Caki2 (cell line): ENCODE measurements at places on chromosomes 1 and 21. TPM values are rescaled to one million over a fixed set of nuclear protein-coding genes. Genes with fewer than 3 reads are reported as not detected.
A peak's percentile ranks its signal among the peaks of the same experiment; 100 is the strongest.

DNA sequence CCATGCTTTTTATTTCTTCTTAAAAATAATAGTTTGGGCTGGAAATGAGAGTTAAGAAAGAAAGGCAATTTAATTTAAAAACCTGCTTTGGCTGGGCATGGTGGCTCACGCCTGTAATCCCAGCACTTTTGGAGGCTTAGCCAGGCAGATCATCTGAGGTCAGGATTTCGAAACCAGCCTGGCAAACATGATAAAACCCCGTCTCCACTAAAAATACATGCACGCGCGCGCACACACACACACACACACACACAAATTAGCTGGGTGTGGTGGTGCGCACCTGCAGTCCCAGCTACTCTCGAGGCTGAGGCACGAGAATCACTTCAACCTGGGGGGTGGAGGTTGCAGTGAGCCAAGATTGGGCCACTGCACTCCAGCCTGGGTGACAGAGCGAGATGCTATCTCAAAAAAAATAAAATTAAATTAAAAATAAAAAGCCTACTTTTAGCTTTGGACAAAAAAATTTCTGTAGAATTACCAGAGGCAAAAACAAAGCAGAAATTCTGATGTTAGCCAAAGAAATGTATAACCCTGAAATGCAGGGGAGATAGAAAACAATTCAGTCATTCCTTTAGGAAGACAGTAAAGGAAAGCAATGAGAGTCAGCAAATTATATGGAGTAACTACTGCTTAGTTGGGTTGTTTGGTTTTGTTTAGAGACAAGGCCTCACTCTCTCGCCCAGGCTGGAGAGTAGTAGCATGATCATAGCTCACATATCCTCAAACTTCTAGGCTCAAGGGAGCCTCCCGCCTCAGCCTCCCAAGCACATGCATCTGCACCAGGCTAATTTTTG lies 15.7 kb upstream of the IPP start:
- no peak for DNase-seq

DNA sequence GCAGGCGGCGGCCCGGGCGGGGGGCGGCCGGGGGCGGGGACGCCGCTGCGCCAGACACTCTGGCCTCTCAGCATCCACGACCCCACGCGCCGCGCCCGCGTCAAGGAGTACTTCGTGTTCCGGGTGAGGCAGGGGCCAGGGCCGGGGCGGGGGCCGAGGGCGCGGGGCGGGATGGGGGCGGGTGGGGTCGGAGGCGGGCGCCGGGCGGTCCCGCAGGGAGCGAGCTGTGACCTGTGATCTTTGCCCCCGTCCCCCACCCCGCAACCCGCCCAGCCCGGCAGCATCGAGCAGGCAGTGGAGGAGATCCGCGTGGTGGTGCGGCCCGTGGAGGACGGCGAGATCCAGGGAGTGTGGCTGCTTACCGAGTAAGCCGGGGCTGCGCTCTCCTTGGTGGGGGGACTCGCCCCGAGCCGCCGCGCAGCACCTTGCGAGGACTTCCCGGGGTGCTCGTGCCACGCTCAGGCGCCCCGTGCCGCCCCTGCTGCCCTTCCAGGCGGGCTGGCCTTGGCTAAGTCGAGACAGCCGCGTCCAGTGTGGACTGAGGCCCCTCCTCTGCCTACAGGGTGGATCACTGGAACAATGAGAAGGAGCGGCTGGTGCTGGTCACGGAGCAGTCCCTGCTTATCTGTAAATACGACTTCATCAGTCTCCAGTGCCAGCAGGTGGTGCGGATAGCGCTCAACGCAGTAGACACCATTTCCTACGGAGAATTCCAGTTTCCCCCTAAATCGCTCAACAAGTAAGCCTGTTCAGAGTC lies 514 bp downstream of the TPRG1L start:
- peak; percentile 49 for DNase-seq

- DNase-seq, result no peak
Measured at GRCh38 chr1:46757247-46757955, 38.5 kb upstream of the EFCAB14 start.

GRCh38 chr1:40856656-40857302 lies 5.4 kb downstream of the CITED4 start:
- DNase-seq, result no peak

DNA sequence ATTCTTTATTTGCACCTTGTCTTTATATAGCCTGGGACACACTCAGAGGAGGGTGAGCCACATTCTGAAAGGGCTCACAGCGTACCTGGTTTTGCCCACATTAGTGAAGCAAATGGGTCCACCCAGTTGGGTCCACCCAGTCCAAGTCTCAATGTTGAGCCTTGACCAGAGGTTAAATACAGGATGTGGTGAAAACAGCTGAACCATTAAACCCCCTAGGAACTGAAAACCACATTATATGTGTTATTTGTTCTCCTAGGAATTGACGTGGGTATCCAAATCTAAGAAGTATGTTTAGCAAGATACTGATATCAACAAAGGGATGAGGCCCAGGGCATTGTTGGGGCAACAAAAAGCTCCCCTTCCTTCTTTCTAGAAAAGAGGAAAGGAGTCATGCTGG lies 83.8 kb downstream of the SETD4 start:
- DNase-seq, result no peak

- no peak for DNase-seq
Measured at GRCh38 chr1:23836037-23836436, 10.8 kb upstream of the HMGCL start.

DNA sequence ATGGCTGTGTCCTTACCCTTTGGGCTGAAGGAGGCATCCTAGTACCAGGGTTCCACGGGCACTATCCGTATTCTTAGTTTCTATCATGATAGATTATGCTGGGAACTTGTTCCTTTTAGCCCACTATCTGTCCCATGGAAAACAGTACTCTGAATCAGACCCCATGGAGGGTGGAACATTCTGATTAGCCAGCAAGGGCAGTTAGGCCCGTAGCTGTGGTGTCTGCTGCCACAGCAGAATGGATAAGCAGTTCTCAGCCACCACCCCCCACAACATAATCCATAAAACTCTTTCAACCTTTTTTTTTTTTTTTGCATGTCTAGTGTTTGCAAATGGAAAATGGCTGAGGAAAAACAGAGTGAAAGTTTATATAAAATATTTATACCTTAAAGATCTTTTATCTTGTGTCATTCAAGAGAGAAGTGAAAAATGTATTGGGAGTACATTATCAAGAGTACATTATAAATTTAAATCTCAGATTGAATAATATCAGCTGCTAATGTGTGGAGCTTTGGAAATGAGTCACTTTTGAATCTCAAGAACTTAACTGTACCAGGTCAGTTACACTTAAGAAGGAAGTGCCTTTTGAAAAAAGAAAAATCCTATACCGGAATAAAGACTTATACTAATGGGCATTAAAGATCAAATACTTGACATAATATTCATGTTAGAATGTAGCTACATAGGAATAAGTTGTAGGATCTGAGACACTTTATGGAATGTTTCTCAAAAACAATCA lies 80.3 kb downstream of the NFIA start:
- DNase-seq, result no peak

- DNase-seq, result no peak
Measured at GRCh38 chr1:35615440-35615839, 25.9 kb downstream of the PSMB2 start.

DNA sequence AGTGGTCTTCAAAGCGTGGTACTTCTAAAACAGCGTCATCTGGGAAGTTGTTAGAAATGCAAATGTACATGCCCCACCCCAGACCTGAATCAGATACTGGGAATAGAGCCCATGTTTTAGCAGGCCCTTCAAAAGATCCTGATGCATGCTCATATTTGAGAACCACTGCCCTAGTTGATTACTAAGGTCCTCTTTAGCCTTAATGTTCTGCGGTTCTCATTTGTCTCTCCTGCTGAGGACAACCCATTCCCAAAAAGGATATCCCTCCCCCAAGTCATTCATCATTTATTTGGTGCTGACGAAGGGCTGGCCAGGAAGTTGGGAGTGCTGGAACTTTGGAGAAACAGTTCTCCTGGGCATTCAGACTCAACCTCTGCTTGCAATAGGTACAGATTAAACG lies 92.4 kb upstream of the RALGPS2 start:
- DNase-seq, result no peak

- DNase-seq, result no peak
Measured at GRCh38 chr21:34343838-34344381, 19.9 kb upstream of the KCNE2 start.

GRCh38 chr1:191804311-191804710 lies 354.0 kb upstream of the RGS18 start:
- no peak for DNase-seq

DNA sequence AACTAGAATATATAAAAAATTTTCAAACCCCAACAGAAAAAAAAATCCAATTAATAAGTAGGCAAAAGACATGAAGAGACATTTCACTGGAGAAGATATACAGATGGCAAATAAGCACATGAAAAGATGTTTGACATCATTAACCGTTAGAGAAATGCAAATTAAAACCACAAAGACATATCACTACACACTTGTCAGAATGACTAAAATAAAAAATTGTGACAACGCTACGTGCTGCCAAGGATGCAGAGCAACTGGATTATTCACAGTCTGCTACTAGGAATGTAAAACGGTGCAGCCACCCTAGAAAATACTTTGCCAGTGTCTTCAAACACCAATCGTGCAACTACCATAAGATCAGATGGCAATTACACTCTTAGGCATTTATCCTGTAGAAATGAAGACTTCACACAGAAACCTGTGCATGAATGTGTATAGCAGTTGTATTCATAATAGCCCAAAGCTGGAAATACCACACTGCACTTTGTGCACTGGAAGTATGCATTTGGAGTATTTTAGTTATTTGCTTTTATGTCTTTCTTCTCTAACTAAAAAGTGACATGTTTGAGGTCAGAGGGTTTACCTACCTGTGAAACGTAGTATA lies 75.3 kb upstream of the PALMD start:
- no peak for DNase-seq

- DNase-seq, result no peak
Measured at GRCh38 chr1:12546771-12547585, 71.0 kb downstream of the DHRS3 start.

GRCh38 chr1:156675210-156676113 lies 1.7 kb downstream of the NES start:
- DNase-seq, result no peak

GRCh38 chr1:226960944-226961765 lies 21.1 kb downstream of the COQ8A start:
- no peak for DNase-seq

DNA sequence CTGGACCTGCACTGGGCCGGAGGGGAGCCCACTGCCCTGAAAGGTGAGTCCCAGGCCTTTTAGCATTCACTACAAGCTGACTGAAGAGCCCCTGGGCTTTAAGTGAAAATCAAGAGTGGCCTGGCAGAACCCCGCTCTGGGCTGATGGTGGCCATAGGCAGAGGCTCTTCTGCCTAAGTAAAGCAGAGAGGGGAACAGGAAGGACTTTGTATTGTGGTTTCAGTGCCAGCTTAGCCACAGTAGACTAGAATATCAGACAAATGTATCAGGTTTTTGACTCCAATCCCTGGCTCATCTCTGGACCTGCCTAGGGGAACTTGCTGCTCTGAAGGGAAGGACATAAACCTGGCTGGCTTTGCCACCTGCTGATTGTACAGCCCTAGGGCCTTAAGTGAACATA lies 10.2 kb upstream of the HENMT1 start:
- no peak for DNase-seq

GRCh38 chr1:199510314-199510713 lies 517.2 kb upstream of the NR5A2 start:
- DNase-seq, result no peak

- DNase-seq, result no peak
Measured at GRCh38 chr1:39825432-39825941, 36.8 kb upstream of the BMP8B start.

DNA sequence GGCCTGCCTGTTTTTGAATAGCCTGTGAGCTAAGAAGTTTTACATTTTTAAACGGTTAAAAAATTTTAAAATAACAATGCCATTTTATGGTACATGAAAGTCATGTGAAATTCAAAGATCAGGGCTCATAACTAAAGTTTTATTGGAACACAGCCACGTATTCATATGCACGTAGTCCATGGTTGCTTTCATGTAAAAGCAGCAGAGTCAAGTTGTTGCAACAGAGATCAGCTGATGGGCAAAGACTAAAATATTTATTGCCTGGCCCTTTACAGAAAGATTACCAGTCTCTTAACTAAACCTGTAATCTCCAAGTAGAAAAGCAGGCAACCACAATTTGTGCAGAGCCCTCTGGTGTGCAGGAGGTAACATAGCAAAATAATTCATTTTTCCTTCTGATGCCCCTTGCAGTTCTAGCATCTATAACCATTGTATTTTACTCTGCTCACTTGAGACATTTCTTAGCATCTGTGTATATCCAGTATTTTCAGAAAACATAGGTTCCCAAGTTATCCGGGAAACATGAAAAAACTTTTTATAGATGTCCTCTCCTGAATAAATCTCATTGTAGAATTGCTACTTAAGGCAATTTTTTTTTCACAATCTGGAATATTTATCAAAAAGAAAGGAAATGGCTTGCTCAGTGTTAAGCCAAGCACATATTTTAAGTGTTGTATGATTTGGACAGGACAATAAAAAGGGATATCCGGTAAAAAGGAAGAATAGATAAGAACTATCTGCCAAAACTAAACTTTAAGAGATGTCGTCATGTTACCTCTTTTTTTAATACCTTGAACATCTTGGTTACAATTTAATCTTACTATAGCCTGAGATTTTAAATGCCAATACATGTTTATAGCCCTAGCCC lies 430.8 kb downstream of the PLPP3 start:
- DNase-seq, result no peak

DNA sequence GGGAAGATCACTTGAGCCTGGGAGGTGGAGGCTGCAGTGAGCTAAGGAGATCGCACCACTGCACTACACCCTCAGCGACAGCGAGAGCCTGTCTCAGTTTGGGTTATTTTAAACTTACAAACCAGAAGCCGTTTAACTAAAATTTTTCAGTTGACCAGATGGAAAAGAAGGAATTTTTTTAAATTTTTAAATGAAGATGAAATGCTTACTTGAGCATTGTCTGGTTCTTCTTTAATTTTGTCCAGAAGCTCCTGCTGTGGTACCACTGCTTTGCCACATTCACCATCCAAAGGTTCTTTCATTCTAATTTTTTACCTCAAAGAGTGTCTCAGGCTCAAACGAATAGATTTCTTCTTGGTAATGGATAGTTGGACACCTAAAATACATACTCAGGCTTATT lies 1.4 kb downstream of the ZMYM6 start:
- DNase-seq, result no peak

- DNase-seq, result no peak
Measured at GRCh38 chr1:110584045-110584444, 22.1 kb downstream of the KCNA2 start.

- DNase-seq, result no peak
Measured at GRCh38 chr1:229091721-229092136, 179.2 kb upstream of the RAB4A start.

- no peak for DNase-seq
Measured at GRCh38 chr21:23887725-23888306, 1719.5 kb downstream of the MRPL39 start.

- no peak for DNase-seq
Measured at GRCh38 chr1:78475888-78476610, 14.7 kb upstream of the PTGFR start.

Gene ACTL8
- total RNA-seq, result 1.2 and 1.5 TPM in 2 replicates

Gene CD53
- total RNA-seq, result not detected in 2 replicates

Gene TTC39A
- total RNA-seq, result 27.5 and 59.8 TPM in 2 replicates

Gene LORICRIN
- total RNA-seq, result not detected in 2 replicates

Gene CD1E
- total RNA-seq, result not detected in 2 replicates

Gene TTC24
- not detected in 2 replicates for total RNA-seq

Gene PGLYRP4
- not detected in 2 replicates for total RNA-seq

Gene RXFP4
- total RNA-seq, result not detected in 2 replicates

Gene NUF2
- total RNA-seq, result 17.8 and 24.5 TPM in 2 replicates

Gene ZMYND12
- 0.68 TPM in 1 of 2 replicates, not detected in the other for total RNA-seq

Gene NMNAT2
- total RNA-seq, result 0.24 TPM in 1 of 2 replicates, not detected in the other

Gene CELA3B
- not detected in 2 replicates for total RNA-seq

Gene PDE9A
- 10.1 and 14.6 TPM in 2 replicates for total RNA-seq

Gene EPHB2
- total RNA-seq, result 9.1 and 14.5 TPM in 2 replicates

Gene ASCL5
- total RNA-seq, result 0.07 and 0.41 TPM in 2 replicates
